NCI-H1105 treated with DMSO at 0.1 percent for 48 hours (cell line): ENCODE measurements at places on chromosomes 4 and X.
A peak's percentile ranks its signal among the peaks of the same experiment; 100 is the strongest.

DNA sequence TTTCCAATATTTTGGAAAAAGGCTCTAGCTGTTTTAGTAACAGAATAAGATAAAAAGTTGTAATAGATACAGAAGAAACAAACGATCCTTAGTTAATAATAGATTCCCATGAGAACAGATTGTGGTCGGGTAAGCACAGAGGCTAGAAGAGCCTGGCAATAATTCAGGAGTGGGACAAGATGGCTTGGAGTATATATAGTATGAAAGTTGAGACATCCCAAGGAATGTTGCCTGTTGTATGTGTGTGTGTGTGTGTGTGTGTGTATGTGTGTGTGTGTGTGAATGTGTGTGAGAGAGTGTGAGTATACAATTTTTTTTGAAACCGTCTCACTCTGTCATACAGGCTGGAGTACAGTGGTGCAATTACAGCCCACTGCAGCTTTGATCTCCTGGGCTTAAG is 150.7 kb downstream of the PDGFC start:
- no peak for DNase-seq

- DNase-seq = no peak
Measured at GRCh38 chr4:86250006-86250405, 109.8 kb downstream of the MAPK10 start.

GRCh38 chr4:76765473-76766183 is 132.3 kb downstream of the SOWAHB start:
- no peak for DNase-seq

- DNase-seq = no peak
Measured at GRCh38 chr4:8761167-8761823, 110.3 kb downstream of the HMX1 start.

DNA sequence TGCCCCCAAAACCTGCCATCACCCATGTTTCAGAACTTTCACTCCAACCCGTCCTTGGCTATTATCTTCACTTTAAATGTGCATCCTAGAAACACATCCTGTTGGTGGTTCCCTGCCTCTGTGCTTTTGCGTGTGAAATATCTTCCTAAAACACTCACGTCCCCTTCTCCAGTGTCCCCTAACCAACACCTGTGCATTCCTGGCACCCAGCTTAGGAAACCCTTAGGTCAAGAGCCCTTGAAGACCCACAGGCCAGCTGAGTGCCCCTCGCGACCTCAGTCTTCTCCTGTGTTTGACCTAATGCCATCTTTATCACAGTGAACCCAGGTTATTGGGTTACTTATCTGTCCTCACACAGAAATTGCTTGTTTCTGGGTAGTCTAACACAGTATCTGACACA is 117.6 kb downstream of the STK32B start:
- DNase-seq = no peak

DNA sequence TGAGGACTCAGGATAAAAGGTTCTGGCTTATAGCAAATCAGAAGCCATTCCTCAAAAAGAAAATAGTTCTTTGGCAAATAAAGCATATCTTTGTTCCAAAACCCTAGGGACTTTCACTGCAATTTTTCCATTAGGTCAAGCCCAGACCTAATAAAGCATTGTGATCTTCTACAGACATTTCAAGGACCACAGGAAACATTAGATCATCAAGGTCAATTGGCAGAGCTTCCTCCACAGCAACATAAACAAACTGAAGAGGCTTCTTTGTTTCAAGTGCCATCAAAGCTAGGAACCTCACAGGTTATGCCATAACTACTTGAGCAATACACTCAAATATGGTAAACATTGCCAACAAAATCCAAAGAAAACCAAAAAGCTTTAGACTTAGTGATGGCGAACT is 144.9 kb downstream of the ANXA5 start:
- peak; percentile 11 for DNase-seq

DNA sequence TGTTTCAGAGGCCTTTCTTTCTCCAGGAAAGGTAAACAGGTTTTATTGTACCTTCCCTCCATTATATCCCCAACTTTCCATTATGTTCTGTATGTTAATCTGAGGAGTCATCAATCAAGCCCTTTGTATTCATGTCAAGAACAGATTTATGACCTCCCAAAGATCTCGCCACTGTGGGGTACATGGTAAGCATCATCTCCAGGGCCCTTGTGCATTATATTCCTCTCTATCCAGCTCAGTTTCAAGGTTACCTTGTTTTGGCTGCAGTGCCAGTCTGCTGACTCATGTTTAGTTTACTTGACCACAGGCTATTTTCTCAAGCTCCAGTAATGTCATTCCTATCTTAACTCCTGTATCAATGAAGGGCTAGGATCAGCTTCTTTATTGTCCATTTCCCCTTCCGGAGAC is 125.1 kb upstream of the FRMPD4 start:
- DNase-seq = no peak

GRCh38 chrX:17082831-17083230 is 136.4 kb downstream of the REPS2 start:
- peak; percentile 10 for DNase-seq

DNA sequence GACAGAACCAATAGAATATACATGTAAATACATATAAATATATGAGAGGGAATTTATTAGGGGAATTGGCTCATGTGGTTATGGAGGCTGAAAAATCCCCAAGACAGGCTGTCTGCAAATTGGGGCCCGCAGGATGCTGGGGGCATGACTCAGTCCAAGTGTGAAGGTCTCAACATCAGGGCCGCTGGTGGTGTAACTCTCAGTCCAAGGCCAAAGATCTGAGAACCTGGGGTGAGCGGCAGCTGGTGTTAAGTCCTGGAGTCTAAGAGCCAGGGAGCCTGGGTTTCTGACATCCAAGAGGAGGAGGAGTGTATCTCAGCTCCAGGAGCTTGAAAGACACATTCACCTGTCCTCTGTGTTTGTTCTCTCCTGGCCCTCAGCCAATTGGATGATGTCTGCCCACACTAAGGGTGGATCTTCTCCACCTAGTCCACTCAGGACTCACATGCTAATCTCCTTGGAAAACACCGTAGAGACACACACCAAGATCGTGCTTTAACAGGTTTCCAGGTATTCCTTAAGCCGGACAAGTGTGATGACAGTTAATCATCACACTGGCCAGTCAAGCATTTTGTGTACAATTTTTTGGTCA is 28.9 kb downstream of the TIGD2 start:
- DNase-seq = no peak

- peak; percentile 76 for DNase-seq
Measured at GRCh38 chrX:154534526-154535322, 11.9 kb downstream of the G6PD start.

GRCh38 chr4:159685340-159686092 is 582.6 kb downstream of the RAPGEF2 start:
- no peak for DNase-seq

DNA sequence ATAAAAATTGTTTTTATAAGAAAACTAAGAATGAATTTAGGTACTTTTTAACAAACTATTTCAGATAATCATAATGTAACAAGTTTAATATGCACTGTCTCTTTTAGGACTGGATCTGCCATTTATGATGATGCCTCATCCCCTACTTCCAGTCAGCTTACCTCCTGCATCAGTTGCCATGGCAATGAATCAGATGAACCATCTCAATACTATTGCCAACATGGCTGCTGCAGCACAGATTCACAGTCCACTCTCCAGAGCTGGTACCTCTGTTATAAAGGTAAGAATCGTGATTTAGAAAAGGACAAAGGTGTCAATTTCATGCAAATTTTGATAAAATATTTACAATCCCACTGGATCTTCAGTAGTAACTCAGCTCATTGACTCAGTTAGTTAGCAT is 566.2 kb downstream of the DACH2 start:
- no peak for DNase-seq

DNA sequence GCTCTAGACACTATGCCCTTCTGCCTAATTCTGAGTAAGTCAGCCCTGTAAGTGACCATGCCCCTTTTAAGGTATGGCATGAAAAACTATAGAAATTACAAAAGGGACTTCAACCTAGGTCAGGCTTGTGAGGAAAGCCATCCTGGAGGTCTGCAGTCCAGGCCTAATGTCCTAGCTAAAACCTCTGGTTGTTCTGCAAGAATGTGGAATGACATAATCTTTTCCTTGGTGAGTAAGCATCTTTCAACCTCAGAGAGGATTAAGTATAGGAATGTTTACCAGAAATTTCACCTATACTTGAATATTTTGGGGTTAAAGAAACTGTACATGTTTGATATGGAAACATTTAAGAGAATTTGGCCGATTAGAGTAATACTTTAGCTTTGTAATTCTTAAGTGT is 23.8 kb upstream of the HPSE start:
- no peak for DNase-seq

- DNase-seq = no peak
Measured at GRCh38 chrX:109635146-109635545, 10.2 kb upstream of the KCNE5 start.

- DNase-seq = no peak
Measured at GRCh38 chr4:170423137-170423536, 333.4 kb upstream of the AADAT start.

DNA sequence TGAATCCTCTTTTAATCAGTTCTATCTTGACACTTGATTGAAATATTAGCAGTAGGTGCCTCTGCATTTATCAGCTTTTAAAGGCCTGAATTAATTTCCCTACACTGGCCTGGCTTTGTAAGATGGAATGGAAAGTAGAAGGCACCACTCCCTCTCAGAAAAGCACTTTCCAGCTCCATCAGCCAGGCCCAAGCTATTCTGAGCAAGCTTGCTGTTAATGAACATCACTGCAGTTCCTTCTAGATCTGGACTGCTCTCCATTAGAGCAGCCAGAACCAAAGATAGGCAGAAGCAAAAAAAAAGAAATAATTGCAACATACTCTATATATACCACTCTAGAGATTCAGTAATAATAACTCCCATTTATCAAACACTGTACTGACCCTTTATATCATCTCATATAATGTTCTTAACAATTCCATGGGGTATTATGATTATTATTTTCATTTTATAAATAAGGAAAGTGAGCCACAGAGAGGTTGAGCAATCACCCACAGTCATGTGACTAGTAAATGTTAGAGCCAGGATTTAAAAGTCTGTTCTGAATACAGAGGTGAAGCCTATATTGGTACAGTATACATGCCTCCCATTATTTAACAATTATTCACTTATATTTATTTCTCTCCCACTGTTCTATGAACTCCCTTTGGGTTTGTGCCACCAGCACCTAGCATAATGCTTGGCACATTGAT is 39.4 kb upstream of the GPC3 start:
- no peak for DNase-seq
